K562 (cell line): ENCODE measurements at places on chromosomes 5 and 9. TPM values are rescaled to one million over a fixed set of nuclear protein-coding genes. Genes with fewer than 3 reads are reported as not detected.
A peak's percentile ranks its signal among the peaks of the same experiment; 100 is the strongest.

DNA sequence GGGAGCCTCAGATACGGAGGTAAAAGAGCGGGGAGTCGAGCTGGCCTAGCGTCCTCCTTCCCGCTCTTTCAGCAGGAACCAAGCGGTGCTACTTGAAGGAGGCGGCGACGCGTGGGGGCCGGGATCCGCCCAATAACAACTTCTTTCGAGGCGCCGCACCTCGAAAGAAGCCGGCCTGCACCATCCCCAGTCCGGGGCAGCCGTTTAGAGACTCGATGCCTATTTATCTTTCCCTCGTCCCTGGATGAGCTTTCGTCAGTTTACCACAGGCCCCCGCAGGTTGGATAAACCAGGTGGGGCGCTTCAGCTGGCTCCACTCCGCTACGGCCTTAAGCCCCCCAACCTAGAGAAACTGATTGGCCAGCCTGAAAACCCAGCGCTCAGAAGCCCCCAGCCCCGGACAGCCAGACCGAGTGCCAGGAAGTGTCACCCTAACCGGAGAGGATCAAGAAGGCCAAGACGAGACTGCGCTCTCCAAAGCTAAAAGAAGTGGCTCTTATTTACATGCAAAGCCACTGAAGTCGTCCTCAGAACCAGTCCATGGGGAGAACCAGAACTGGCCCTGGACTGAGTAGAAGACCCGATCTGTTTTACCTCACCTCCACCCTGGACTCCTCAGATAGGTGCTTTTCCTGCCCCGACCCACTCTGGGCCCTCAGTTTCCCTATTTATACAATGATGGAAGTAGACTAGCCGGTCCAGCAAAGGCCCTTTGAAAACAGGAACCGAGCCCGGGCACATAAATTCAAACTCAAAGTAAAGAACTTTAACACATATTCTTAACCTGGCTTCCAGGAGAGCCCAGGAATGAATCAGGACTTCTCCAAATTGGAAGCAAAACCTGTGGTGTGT is 1.4 kb downstream of the HAND1 start:
- no peak for DNase-seq

SLC9A3 gene
- 4.0 and 4.4 TPM in 2 replicates for total RNA-seq

GRCh38 chr9:99231711-99232110 is 9.6 kb downstream of the SEC61B start:
- DNase-seq: peak; percentile 50

ECSCR gene
- total RNA-seq: not detected in 2 replicates

DNA sequence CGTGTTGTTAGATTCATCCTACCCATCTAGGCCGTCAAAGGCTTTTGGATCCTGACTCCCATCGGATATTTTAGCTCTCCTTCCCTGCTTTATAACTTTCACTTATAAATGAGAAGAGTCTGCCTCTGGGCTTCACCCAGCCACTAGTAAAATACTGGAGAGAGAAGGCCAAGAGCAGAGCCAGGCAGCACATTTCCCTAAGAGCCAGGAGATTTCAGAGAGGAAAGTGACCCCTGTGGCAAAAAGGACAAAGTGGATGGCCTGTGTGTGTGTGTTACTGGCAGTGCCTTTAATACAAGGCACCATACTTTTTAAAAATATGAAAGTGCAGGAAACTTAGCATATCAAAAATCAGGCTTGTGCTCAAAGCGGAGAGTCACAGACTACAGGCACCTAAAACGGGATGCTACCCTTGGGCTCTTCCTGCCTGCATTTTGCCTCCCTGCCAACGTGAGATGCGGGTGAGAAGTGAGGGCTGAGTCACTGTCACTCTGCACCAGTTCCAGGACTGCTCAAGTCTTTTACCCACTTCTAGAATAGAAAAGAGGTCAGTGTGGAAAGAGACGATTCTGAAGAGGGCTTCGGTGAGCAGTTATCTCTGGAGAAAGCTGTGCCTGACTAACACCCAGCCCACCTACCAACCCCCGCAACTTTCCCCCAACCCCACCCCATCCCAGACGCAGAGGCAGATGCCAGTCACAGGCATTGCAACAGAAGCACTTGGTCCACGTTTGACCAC is 15.9 kb downstream of the NFIL3 start:
- DNase-seq: no peak

DNA sequence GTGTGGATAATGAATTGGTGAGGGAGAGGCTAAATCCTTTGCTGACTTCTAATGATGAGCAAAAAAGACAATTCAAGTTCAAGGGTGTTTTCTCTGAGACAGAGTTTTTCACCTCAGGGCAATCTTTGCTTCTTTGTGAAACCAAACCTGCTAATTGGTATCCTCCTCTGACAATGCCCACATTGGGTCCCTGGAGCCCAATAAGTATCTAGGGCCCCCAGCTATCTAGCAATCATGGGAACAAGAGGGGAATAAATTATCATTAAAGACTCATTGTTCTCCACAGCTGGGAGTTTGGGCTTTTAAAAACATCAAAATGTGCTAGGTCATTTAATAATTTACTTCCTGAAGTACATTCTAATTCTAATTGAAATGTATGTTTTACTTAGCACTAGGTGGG is 227.3 kb downstream of the TMEM167A start:
- DNase-seq: no peak

- DNase-seq: no peak
Observed at GRCh38 chr9:3464033-3464638, 61.7 kb downstream of the RFX3 start.

PAEP gene
- total RNA-seq: 0.51 and 0.69 TPM in 2 replicates

- DNase-seq: no peak
Observed at GRCh38 chr5:7759951-7760580, 90.9 kb downstream of the CFAP90 start.

GRCh38 chr9:15142878-15143534 is 164.0 kb downstream of the TTC39B start:
- DNase-seq: peak; percentile 54

- no peak for DNase-seq
Observed at GRCh38 chr9:35488021-35488420, 1.9 kb upstream of the RUSC2 start.

OR2V1 gene
- total RNA-seq: 0.07 TPM in 1 of 2 replicates, not detected in the other

DNA sequence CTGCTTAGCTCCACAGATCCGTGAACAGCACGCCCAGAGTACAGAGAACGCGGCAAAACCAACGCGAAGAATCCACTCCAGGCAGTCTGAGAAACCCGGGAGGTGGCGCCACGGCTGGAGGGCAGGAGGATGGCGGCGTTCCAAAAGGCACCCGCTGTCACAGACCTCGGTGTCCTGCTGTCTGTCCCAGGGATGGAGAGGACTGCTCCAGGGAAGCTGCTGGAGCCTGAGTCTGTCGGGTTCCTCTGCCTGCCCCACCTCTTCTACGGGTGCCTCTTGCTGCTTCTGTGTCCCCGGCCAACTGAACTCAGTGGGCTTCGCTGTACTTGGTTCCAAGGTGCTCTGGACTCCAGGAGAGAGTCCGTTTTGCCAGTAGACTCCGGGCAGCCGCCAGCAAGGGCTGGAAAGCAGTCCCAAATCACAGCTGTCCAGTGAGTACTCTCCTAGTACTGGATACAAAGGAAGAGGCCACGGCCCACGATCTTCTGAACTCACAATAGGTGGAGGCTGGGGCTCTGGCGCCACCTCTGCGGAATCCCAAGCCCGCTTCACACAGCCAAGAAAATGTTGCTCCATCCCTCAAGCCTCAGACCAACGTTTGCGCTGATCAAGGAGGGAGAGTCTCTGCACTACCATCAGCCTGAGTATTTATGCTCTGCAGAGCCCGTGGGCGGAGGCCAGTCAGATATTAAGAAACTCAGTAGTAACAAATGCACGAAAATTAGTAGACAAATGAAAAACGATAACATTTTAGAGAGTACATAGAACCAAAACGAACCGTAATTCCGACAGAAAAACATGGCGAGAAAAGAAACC is 440 bp downstream of the ANXA2R start:
- peak; percentile 30 for DNase-seq

DNA sequence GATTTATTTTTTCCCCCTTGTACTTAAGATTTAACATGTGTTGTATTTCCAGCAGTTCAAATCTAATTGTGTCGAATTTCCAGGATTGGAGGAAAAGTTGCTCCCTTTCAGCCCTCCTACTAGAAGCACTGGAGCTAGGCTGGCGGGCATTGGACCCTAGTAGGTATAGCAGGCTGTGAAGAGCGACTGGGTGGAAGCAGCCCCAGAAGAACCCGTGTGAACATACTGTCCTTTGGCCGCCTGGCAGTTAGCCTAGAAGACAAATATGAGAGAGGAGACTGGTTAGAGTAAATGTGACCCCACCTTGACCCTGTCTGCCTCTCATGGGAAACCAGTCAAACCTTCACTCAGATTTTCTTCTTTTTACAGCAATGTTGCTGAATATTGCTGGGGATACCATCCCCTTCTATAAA is 13.9 kb downstream of the ALDOB start:
- no peak for DNase-seq

- DNase-seq: no peak
Observed at GRCh38 chr9:34242830-34243229, 64.0 kb downstream of the UBAP1 start.

GRCh38 chr9:4324513-4324912 is 24.6 kb upstream of the GLIS3 start:
- DNase-seq: no peak
